Neural progenitor cell (in vitro differentiated cells): ENCODE measurements at places on chromosomes 4 and X.

GRCh38 chr4:76987153-76987591 is 37.6 kb downstream of the SEPTIN11 start:
- peaks cover 28% of the 10 kb centered on the region for H3K4me1 ChIP-seq
- H3K27me3 ChIP-seq: no peaks in the 10 kb centered on the region
- DNase-seq: no peak
- peaks cover 3% of the 10 kb centered on the region for H3K36me3 ChIP-seq
- no peak overlapping the region for H3K27ac ChIP-seq

GRCh38 chr4:78426972-78427371 is 124.6 kb upstream of the ANXA3 start:
- no peaks in the 10 kb centered on the region for H3K27me3 ChIP-seq
- H3K4me3 ChIP-seq: no peak overlapping the region
- H3K4me1 ChIP-seq: peaks cover 11% of the 10 kb centered on the region

- H3K4me1 ChIP-seq: no peaks in the 10 kb centered on the region
- no peak overlapping the region for H3K27ac ChIP-seq
Observed at GRCh38 chr4:93394545-93395081, 433.9 kb upstream of the ATOH1 start.

- no peak overlapping the region for H3K4me3 ChIP-seq
- H3K27ac ChIP-seq: no peak overlapping the region
- no peaks in the 10 kb centered on the region for H3K4me1 ChIP-seq
- DNase-seq: no peak
- H3K27me3 ChIP-seq: no peaks in the 10 kb centered on the region
Observed at GRCh38 chr4:88275949-88276515, 8.3 kb downstream of the PPM1K start.

DNA sequence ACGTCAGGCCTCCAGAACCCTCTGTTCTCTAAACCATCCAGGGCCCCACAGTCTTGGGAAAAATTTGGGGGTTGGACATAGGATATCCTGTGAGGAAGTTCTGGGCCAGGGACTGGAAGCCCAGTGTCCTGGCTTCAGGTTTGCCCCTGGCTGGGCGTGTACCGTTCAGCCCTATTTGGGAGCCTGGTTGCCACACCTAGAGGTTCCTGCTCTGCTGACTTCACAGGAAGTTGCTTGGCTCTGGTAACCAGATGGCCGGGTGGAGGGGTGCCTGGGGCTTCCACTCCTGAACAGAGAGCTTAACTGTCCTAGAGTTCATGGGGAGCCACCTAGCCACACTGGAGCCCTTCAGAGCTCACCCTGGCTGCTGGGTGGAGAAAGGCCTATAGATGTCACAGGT is 1.1 kb downstream of the TAFAZZIN start:
- no peaks in the 10 kb centered on the region for H3K27me3 ChIP-seq
- H3K27ac ChIP-seq: no peak overlapping the region
- H3K36me3 ChIP-seq: no peaks in the 10 kb centered on the region
- DNase-seq: no peak
- no peaks in the 10 kb centered on the region for H3K4me1 ChIP-seq

GRCh38 chr4:866761-867390 is 40.9 kb upstream of the CPLX1 start:
- H3K36me3 ChIP-seq: no peaks in the 10 kb centered on the region
- H3K27me3 ChIP-seq: no peaks in the 10 kb centered on the region
- H3K27ac ChIP-seq: no peak overlapping the region
- no peak for DNase-seq
- H3K4me1 ChIP-seq: no peaks in the 10 kb centered on the region

- H3K27me3 ChIP-seq: no peaks in the 10 kb centered on the region
- H3K36me3 ChIP-seq: no peaks in the 10 kb centered on the region
- DNase-seq: no peak
- H3K4me3 ChIP-seq: no peak overlapping the region
Observed at GRCh38 chr4:100379583-100380105, 138.2 kb downstream of the EMCN start.

GRCh38 chrX:154097003-154097588 is 421 bp downstream of the MECP2 start:
- peak overlapping the region; percentile 86 for H3K27ac ChIP-seq
- H3K4me3 ChIP-seq: peak overlapping the region; percentile 72
- DNase-seq: peak; percentile 91

DNA sequence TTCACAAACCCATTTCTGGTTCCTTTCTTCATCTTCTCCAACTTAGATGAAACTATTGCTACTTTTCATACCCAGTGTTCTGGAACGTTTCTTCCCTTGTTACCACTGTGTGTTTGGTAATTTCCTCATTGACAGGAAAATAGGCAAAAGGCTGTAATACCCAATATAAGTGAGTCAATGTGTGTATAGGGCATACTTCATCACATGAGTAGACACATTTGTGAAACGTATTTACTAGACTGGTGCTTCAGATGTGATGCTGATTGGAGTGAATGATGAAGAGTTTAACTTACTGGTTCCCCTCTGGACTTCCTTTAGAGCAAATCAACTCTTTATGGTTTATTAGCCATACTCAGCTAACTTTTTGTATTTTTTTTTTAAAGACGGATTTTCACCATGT is 195.1 kb upstream of the ATP6AP2 start:
- H3K27ac ChIP-seq: no peak overlapping the region
- H3K36me3 ChIP-seq: no peaks in the 10 kb centered on the region
- peaks cover 9% of the 10 kb centered on the region for H3K4me1 ChIP-seq
- H3K27me3 ChIP-seq: no peaks in the 10 kb centered on the region

- no peaks in the 10 kb centered on the region for H3K27me3 ChIP-seq
- peak; percentile 2 for DNase-seq
- H3K4me3 ChIP-seq: no peak overlapping the region
- no peaks in the 10 kb centered on the region for H3K36me3 ChIP-seq
- no peak overlapping the region for H3K27ac ChIP-seq
Observed at GRCh38 chr4:133996431-133997121, 205.0 kb downstream of the PABPC4L start.

GRCh38 chr4:116020141-116020722 is 906.8 kb upstream of the NDST4 start:
- no peaks in the 10 kb centered on the region for H3K27me3 ChIP-seq
- no peaks in the 10 kb centered on the region for H3K4me1 ChIP-seq
- DNase-seq: peak; percentile 43
- H3K27ac ChIP-seq: no peak overlapping the region
- H3K4me3 ChIP-seq: no peak overlapping the region
- peaks cover 7% of the 10 kb centered on the region for H3K36me3 ChIP-seq

DNA sequence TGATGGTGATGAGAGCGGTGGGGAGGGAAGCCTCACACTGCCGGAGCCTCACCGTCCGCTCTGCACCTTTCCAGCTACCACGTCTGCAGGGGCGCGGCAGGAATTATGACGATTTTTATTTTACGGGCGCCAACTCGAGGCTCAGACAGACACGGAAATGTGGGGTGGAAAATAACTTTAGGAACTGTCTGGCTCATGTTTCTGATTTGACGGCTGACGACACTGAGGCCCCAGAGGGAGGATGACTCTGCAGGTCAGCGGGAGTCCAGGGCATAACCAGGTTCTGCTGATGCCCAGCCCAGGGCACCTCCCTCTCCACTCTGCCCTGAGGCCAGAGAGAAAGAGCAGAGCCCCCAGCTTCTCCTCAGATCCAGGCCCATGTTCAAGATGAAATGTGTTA is 43.9 kb downstream of the C4orf50 start:
- H3K27me3 ChIP-seq: peaks cover 20% of the 10 kb centered on the region
- no peak for DNase-seq
- no peaks in the 10 kb centered on the region for H3K36me3 ChIP-seq
- H3K27ac ChIP-seq: no peak overlapping the region

GRCh38 chr4:5870701-5871100 is 22.2 kb downstream of the CRMP1 start:
- H3K4me1 ChIP-seq: peaks cover 12% of the 10 kb centered on the region
- H3K4me3 ChIP-seq: no peak overlapping the region
- no peak for DNase-seq
- no peak overlapping the region for H3K27ac ChIP-seq

- H3K27me3 ChIP-seq: no peaks in the 10 kb centered on the region
- no peak for DNase-seq
- H3K27ac ChIP-seq: no peak overlapping the region
- H3K36me3 ChIP-seq: no peaks in the 10 kb centered on the region
- no peak overlapping the region for H3K4me3 ChIP-seq
- no peaks in the 10 kb centered on the region for H3K4me1 ChIP-seq
Observed at GRCh38 chrX:153457827-153458466, 12.1 kb upstream of the TREX2 start.

DNA sequence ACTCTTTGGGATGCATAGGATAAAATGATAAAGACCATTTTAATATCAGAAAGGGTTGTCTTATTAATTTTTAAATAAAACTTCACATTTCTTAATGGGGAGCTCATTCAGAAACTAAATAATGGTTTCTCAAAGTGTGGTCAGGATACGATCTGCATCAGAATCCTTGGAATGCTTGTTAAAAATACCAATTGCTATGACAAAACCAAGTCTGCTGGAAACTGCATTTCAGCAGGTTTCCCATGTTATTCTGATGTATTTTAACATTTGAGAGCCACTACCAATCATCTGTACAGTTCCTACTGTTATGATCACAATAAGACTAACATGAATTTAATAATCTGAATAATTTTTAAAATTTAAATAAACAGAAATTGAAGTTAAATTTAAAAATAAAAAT is 115.1 kb downstream of the SOWAHB start:
- DNase-seq: no peak
- H3K4me1 ChIP-seq: peaks cover 6% of the 10 kb centered on the region
- H3K27me3 ChIP-seq: no peaks in the 10 kb centered on the region
- H3K27ac ChIP-seq: no peak overlapping the region

DNA sequence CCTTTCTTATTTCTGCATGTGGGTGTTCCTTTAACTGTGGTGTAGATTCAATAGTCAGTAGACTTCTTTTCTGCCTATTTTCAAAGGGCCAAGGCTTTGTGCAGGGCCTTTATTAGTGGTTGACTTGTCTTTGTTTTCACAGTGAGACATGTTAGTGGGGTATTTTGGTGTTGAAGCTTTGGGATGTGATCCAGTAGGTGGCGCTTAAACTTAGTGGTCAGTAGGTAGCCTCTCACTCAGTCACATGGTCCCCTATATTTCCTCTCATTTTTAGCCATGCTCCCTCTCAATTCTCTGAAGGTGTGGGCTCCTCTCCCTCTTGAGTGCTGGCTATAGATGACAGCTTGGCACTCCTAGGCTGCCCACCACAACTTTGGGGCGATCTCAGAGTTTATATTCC is 23.4 kb upstream of the SLC10A7 start:
- H3K36me3 ChIP-seq: no peaks in the 10 kb centered on the region
- no peak overlapping the region for H3K27ac ChIP-seq
- no peak overlapping the region for H3K4me3 ChIP-seq
- no peaks in the 10 kb centered on the region for H3K27me3 ChIP-seq

GRCh38 chr4:93646233-93646930 is 182.2 kb upstream of the ATOH1 start:
- H3K27ac ChIP-seq: no peak overlapping the region
- DNase-seq: no peak
- H3K4me1 ChIP-seq: peaks cover 8% of the 10 kb centered on the region
- H3K4me3 ChIP-seq: no peak overlapping the region
- no peaks in the 10 kb centered on the region for H3K36me3 ChIP-seq

DNA sequence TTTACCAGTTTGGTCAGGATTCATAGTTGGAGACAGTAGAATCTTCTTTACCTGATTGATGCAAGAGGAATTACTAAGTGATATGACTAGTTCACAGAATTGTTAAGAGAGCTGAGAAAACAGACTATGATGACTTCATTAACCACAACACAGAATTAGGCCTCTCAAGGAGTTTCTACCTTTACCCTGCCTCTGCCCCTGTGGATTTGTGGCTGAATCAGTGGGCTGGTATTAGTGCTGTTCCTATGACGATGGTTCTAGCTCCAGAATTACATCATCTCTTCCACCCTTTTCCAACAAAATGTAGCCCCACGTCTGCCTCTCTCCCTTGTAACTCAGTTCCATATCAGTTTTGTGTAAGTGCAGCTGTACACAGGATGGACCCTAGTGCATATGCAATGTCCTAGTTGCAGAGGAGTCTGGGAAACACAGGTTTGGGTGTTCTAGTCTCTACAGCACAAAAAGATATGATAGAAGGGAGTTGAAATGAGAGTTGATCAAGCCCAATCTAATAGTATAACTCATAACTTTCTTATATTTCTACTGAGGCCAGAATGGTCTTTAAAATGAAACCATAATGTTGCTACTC is 99.3 kb downstream of the ANXA5 start:
- H3K27ac ChIP-seq: no peak overlapping the region
- H3K36me3 ChIP-seq: no peaks in the 10 kb centered on the region
- no peaks in the 10 kb centered on the region for H3K27me3 ChIP-seq
- no peak for DNase-seq

DNA sequence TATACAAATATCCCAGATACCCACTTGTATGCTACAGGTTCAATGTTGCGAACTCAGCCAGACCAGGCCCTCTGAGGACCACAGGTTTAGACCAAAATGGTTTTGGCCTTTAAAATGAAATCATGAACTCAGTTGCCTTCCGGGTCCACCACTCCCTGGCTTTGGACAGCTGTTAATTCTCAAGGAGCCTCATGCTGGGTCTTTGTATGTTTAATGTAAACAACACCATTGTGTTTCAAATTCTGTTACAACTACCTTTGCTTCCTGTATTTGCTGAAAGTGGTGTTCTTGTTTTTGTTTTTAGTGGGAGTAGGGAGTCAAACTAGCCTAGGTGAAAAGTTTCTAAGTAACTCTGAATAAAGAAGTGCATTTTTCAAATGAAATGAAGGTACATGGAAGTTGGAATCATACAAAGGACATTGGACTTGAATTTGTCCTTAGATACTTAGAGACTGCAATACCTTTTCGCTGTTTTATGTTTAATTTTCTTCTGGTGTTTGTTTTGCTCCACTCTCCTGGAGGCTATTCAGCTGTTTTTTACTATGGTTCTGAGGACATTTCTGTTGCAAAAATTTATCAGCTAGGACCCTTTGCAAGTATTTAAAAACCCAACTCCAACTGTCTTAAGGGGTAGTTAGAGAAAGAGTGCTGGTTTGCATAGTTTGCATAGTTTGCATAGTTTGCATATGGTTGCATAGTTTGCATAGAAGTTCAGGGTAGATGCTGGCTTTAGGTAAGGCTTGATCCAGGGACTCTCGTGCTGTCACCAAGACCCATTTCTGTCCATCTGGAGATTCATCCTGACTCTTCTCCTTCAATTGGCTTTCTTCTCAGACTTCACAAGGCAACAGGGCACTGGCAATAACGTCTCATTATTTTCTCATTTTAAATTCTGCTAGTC is 70.1 kb downstream of the MID1IP1 start:
- H3K27me3 ChIP-seq: no peaks in the 10 kb centered on the region
- DNase-seq: peak; percentile 43
- H3K4me1 ChIP-seq: peaks cover 6% of the 10 kb centered on the region
- no peak overlapping the region for H3K27ac ChIP-seq

DNA sequence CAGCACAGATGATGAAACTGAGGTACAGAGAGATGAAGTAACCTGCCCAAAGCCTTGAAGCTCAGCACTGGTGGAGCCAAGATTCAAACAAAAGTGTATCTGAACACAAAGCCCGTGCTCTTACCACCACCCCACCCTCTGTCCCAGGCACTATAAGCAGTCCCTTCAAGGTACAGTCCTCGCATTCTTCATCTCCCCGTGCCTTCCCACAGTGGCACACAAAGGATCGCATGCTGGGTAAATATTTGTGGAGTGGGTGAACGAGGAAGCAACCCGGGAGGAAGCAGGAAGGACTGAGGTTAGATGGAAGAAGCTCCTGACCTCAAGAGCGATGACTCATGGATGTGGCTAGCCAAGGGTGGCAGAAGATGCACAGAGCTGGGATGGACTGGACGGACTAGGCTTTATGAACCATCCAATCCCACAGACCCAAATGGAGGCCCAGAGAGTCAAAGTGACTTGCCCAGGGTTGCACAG is 18.4 kb downstream of the IQSEC2 start:
- DNase-seq: no peak
- H3K27ac ChIP-seq: no peak overlapping the region
- no peak overlapping the region for H3K4me3 ChIP-seq
- no peaks in the 10 kb centered on the region for H3K4me1 ChIP-seq
- no peaks in the 10 kb centered on the region for H3K27me3 ChIP-seq
